ENCODE measurements at places on chromosomes 5 and 9.

- DNase-seq = no peak
Observed at GRCh38 chr5:140293091-140293848, 9.6 kb downstream of the PFDN1 start.

- no peak for DNase-seq
Observed at GRCh38 chr5:110032376-110032775, 342.6 kb downstream of the MAN2A1 start.

GRCh38 chr5:124795829-124796228 lies 49.4 kb upstream of the ZNF608 start:
- DNase-seq = no peak

GRCh38 chr5:12876541-12877298 lies 972.5 kb upstream of the CTNND2 start:
- no peak for DNase-seq

GRCh38 chr9:82052081-82052480 lies 63.5 kb downstream of the SPATA31D1 start:
- DNase-seq = no peak

- no peak for DNase-seq
Observed at GRCh38 chr9:33273972-33274328, 9.1 kb downstream of the CHMP5 start.

- no peak for DNase-seq
Observed at GRCh38 chr5:134240421-134240962, 14.6 kb upstream of the PPP2CA start.

DNA sequence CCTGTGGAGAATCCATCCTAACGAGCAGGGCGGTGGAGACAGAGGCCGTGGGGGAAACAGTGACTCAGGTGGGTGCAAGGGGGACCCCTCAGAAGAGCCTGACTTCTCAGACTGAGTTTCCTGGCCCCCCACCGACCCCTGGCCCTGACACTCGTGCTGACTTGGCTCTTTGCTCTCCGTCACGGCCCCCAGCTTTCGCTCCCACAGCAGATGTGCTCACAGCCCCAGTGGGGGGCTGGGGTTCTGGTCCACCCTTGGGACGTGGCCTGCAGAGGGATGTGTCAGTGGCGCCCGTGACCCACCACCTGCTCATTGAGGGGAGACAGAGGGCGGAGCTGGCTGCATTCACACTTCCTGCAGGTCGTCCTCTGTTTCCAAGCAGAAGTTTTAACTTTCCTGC lies 62.9 kb upstream of the IRX4 start:
- no peak for DNase-seq

DNA sequence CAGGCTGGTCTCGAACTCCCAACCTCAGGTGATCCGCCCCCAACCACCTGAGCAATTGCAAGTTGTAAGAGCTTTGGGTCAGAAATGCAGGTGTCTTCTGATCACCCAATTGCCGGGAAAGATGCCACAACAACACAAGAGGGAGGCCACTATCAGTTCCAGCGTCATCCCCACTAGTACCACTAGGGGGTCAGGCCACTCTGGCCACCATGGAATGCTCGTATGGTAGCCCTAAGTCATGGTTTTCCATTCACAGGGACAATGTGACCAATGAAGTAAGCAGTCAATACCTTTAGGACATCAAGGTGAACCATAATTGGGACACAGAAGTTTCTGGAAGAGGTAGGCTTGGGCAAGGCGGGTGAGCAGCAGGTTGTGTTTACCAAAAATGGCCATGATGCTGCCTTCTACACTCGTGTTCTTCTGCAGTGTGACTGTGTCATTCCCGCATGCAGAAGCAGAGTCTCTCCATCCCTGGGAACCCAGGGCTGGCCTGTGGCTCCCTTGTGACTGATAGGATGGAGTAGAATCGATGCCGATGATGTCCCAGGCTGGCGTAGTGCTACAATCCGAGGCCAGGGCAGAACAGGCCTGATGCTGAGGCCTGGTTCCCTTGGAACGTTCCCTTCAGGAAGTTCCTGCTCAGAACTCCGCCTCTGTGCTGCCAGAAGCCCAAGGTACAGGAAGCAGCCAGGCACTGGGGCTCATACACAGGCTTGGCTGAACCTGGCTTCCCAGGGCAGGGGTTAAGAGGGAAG lies 42.2 kb upstream of the ANKRD33B start:
- DNase-seq = no peak

GRCh38 chr9:5633243-5633642 lies 4.3 kb downstream of the RIC1 start:
- DNase-seq = no peak

GRCh38 chr9:134915046-134915985 lies 2.4 kb downstream of the FCN1 start:
- no peak for DNase-seq

DNA sequence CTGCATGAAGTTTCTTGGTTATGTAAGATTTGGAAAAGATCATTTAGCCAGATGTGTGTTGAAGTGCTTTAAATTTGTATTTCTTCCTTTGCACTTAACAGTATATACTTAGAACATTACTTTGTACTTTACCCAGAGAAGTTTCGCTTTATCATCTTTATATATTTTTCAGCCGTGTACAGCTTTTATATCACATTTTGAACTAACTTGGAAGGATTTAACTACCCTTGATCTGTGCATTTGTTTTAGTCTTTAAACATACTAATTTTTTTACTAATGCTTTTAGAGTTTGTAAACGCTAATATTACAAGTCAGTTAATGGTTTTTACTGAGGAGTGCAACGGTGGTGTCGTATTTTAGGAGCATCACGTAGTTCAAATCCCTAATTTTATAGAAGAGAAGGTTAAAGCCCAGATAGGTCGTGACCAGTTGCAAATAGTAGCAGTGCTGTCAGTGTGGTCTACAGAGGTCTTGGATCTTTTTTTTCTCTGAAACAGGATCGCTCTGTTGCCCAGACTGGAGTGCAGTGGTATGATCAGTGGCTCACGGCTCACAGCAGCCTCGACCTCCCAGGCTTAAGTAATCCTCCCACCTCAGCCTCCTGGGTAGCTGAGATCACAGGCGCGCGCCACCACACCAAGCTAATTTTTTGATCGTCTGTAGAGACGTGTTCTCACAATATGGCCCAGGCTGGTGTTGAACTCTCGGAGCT lies 2.0 kb downstream of the MATR3 start:
- DNase-seq = no peak

DNA sequence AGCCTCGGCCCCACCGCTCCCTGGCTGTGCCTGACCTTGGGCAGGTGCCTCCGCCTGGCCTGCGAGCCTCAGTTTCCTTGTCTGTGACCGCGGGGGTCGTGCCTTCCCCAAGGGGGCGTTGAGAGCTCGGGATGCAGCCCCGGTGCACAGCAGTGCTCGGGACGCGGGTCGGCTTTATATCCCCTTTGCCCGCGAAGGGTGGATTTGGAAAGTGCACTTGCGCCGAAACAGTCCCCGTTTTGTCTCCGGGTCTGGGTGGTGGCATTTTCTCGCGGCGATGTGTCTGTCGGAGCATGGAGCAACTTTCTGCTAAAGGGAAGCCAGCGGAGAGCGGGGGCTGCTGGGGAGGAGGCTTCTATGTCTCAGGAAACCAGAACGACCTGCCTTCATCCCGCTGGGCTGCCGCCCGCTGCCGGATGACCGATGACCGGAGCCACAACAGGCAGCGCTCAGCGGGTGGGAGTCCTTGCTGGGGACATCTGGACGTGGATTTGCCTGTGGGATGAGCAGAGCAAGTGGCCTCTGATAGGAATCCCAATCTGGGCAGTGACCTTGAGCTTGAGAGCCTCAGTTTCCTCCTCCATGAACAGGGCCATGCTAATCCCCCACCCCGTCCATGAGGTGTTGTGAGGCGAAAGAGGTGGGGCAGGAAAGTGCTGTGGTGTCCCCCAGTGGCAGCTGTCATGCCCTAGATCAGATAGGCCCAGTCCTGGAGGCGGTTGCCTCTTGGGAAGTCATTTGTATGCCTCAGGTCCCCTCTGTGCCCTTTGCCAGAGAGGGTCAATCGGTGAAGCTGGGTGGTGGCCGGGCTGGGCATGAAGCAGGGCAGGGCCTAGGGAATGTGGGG lies 651 bp downstream of the HRH2 start:
- no peak for DNase-seq

DNA sequence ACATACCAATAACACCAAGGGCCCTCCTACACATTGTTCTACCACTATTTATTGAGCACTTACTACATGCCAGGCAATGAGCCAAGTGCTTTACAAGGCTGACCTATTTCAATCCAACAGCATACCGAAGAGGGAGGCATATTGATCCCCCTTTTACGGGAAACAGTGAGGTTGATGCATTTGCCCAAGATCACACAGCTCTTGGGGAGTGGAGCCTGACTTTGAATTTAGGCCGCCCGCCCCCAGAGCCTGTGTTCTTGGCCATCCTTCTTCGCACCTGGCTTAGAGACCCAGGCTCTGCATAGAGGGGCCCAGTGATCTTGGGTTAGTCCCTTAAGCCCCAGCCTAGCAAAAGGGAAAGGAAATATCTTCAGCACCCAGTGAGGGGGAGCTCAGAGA lies 158.1 kb upstream of the IER5L start:
- no peak for DNase-seq

DNA sequence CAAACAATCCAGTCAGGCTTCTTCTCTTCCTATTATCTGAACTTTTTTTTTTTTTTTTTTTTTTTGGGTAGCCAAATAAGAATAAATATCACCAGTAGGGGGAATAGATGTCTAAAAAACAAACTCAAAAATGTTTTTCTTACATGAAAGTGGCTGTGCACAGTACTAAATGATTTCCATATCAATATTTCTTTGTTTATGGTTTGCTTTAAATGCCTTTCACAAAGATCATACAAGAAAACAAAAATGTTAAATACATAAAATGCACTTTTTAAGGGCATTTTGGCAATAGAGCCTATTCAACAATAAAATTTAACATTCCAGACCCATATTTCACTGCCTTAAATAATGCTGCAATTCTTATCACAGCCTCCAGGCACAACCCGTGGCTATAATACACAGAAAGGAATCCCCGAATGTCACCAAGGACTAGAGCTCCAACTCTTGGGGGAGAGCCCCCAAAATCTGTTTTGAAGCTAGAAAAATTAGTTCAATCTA lies 91.1 kb upstream of the TBCA start:
- no peak for DNase-seq

GRCh38 chr9:75228893-75229292 lies 140.6 kb downstream of the OSTF1 start:
- no peak for DNase-seq

DNA sequence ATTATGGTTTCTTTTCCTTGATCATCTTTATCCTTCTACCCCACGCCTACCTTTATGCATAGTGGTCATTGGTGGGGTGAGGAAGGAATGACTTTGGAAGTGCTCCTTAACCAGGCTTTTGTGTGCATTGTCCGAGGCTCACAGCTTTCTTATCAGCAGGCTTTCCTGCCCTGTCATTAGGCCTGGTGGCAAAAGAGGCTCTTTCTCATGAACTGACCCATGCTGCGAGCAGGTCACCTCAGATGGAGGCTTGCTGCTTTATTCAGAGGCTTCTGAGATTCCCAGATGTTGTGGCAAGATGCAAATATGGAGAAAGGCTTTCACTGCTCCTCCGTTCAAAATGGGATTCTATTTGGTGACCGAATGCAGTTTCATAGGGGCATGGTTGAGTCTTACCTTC lies 57.4 kb upstream of the DMRTA1 start:
- DNase-seq = no peak

- DNase-seq = no peak
Observed at GRCh38 chr9:111621895-111622480, 9.1 kb upstream of the DNAJC25 start.

- no peak for DNase-seq
Observed at GRCh38 chr5:52989781-52990527, 802 bp downstream of the ITGA2 start.

- DNase-seq = no peak
Observed at GRCh38 chr5:59768152-59769040, 125.1 kb downstream of the PDE4D start.

DNA sequence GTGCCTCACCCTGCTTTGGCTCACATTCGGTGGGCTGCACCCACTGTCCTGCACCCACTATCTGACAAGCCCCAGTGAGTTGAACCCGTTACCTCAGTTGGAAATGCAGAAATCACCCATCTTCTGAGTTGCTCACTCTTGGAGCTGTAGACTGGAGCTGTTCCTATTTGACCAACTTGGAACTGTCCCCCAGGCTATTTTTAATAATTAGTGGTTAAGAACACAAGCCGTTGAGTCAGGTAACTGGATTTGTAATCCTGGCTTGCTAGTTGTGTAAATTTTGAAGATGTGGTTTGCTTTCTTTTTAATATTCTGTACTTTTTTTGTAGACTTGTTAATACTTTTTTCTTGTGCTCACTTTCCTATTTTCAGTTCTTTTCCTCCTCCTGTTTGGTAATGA lies 81.2 kb downstream of the CNTLN start:
- DNase-seq = no peak

- DNase-seq = no peak
Observed at GRCh38 chr9:2479056-2479565, 142.5 kb upstream of the VLDLR start.

- no peak for DNase-seq
Observed at GRCh38 chr9:15103290-15103689, 193.1 kb upstream of the FREM1 start.

GRCh38 chr5:32265902-32266301 lies 46.8 kb downstream of the MTMR12 start:
- no peak for DNase-seq

DNA sequence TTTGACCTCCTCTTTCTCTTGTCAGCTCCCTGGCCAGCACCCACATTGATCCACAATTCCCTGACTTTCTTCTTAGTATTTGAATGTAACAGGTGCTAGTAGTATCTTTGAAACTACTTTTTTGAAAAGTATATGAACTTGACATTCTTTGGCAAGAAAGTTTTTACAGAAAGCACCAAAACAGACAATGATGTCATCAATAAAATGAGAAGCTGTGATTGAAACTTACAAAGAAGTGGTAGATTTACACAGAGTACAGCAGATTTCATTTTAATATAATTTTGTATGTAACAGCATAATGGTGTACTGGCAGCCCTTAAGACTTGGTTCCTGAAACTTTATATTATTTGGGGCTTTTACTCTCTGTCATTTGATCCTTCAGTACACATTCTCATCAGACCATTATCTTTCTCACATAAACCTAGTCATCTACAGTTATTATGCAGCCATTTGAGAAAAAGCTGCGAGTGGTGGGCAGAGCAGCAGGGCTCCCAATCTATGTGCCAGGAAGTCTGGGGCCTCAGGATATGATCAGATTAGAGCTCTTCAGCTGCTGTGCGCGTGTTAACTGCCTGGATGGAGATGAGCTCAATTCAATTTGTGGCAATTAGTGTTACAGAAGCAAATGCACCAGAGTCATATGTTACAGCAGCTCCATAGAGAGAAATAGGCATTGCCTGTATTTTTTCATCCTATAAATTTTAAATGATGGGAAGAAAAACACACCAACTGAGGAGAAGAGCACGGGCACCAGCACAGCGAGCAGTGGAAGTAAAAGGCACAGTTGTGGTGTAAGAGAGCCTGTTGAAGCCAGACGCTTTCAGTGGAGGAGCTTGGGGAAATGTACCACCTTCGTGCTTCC lies 126.1 kb downstream of the STARD4 start:
- no peak for DNase-seq

DNA sequence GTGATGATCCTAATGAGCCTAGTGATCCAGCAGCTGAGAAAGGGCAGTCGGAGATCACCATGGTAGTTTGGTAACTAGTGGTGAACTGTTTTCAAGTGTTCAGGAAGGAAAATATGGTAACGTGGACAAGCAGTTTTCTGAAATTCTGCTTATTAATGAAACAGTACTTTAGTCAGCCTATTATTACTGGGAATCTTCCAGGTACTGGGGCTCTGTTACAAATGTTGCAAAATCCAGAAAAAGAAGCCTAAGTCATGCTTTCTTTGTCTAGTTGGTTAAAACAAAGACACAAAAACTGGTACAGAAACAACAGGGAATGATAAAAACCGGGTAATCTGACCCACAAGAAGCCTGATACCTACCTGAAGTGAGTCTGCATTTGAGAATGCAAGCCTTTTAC lies 18.2 kb downstream of the TTC23L start:
- no peak for DNase-seq

All from stimulated activated CD8-positive, alpha-beta memory T cell treated with anti-CD3 and anti-CD28 coated beads, Interleukin-4, amount 100 ng/mL, for 1 hour (primary cell).